Neural crest cell (in vitro differentiated cells): ENCODE measurements at places on chromosomes 3 and 15. TPM values are rescaled to one million over a fixed set of nuclear protein-coding genes. Genes with fewer than 3 reads are reported as not detected.

DNA sequence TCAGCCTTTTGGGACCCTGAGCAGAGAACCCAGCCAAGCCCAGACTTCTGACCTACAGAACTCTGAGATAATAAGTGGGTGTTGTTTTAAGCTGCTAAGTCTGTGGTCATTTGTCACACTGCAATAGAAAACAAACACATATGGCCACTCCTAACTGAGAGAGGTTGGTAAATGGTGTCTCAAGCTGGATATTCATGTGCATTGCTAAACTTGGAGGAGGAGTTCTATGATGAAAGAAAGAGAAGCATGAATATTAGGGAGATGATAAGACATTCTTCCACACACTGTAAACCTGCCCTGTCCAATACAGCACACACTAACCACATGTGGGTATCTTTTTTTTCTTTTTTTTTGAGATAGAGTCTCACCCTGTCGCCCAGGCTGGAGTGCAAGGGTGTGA, 27.8 kb upstream of the UBL7 start:
- no peak for DNase-seq

DNA sequence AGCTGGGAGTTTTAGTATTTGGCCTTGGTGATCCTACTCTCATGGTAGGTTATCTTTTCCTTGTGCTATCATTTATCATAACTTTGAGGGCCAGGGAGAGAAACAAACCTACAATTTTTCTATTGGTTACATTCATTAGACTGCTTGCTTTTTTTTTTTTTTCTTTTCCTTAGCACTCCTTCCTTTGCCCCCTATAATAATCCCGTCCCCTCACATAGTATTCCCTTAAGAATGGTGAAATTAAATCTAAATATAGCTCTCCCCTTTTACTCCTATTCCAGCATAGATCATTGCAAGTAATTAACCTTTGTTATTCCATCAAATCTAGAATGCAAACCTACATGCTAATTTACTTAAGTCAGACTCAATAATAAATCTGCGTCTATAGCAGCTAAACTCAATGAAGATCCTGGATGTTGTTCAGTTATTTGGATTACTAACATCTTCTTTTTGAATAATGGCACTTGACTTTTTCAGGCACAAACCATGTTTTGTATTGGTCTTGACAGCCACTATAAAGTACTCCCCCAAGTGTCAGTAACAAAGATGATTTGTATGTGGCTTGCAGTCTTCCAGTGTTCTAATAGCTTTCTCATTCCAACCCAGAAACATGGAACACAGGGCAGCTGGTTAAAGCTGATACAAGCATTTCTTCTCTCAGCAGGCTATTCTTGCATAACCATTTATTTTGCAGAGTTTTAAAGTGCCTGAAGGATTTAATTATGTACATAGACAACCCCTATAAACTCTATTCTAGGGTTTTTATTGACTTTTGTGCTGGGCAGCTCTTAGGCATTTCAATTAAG, 420.6 kb downstream of the MECOM start:
- no peak for DNase-seq

The MORC1 gene
- total RNA-seq = not detected in 2 replicates

DNA sequence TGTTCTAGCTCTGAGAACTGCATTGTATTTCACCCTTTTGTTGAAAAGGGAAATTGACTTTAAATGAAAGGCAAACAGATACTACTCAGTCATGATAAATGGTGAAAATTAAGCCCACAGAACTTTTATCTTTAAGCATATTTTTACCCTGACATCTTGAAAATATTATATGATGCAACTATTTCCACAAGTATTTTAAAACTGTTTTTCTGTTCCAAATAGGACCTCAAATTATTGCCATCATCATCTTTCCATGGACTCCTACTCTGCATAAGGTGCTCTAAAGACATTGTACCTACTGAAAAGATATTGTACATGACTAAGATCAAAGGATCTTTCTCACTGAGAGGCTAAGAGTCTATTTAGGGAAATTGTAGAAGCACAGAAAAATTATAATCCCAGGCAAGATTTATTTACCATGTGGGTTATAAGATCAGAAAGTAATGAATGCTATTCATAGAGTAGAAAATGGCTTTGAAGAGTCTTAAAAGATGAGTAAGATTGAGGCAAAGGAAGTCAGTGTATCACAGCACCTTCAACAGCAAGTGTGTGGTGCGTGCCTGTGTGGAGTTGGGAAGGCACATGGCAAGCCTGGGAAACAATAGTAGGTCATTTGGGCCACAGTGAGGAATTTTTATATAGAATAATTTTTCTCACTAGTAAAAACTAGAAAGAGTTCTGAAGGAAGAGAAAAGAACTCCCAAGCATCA, 68.8 kb downstream of the VGLL3 start:
- DNase-seq = no peak

The SLC28A2 gene
- not detected in 2 replicates for total RNA-seq

The EID1 gene
- total RNA-seq = 212 and 223 TPM in 2 replicates

The TPRG1 gene
- total RNA-seq = 0.61 and 0.91 TPM in 2 replicates
